Esophagus mucosa (tissue), 1 donor: ENCODE measurements at places on chromosomes 3 and 15. TPM values are rescaled to one million over a fixed set of nuclear protein-coding genes. Genes with fewer than 3 reads are reported as not detected.

GRCh38 chr3:134260987-134261386 is 10.3 kb upstream of the RYK start:
- ATAC-seq: no peak

DNA sequence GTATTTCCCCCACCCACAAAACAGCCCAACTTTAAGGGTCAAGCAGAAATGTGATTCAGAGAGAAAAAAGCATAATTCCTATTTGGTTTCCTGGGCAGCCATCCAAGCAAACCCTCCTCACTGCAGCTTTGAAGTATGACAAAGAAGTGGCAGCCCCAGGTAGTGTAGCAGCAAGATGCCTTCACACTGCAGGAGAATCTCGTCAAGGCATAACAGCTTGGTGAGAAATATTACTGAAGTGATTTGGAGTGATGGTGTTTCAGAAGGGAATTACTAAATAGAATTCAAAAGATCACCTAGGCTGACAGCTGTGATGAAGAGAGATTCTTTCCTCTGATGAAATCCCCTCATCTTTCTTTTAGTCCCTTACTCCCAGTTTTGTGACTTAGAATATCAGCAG is 173.9 kb downstream of the PYDC2 start:
- ATAC-seq: no peak

GRCh38 chr3:71064956-71065763 is 518.4 kb downstream of the FOXP1 start:
- ATAC-seq: peak; percentile 65

DNA sequence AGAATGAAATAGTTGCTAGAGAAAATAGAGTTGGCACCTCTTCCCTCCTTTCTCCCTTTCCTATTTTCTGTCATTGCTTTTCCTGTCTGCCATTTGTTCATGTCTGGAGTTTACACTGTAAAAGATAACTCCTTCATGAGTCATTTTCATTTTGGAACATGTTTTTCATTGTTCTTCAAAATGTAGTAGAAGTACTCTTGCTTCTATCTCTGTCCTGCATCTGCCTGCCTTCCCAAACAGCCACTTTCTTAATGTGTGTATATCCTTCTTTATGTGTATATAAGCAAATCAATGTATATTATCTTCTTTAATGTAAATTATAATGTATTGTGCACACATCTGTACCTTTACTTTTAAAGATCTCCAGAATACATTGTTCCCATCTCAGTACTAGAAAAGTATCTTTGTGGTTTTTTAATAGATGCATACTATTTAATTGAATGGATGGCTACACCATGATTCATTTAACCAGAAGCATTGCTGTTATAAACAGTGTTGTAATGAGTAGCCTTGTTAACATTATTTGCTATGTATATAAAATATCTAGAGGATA is 41.1 kb downstream of the TSC22D2 start:
- ATAC-seq: no peak

DNA sequence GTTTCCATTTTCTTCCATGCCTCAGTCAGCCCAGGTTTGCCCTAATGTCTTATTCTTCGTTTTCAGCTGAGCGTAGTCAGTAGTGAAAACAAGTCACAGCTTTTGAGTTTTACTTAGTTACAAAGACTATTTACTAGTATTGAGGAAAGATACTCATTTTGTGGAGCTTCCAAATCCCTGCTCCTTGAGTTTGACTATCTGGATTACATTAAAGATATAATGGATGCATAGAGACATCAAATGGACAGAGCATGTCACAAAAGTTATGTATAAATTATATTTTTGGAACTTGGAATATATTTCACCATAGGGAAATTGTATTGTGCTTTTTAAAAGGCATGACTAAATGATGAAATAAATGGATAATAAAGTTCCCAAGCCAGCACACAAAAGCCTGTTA is 54.6 kb upstream of the AKAP13 start:
- no peak for ATAC-seq

SECISBP2L gene
- total RNA-seq: 19.3 TPM

CHST14 gene
- 4.0 TPM for total RNA-seq
